ENCODE measurements at places on chromosomes 7 and 10.

GRCh38 chr7:111527545-111527944, 34.7 kb downstream of the IMMP2L start:
- no peak for DNase-seq

DNA sequence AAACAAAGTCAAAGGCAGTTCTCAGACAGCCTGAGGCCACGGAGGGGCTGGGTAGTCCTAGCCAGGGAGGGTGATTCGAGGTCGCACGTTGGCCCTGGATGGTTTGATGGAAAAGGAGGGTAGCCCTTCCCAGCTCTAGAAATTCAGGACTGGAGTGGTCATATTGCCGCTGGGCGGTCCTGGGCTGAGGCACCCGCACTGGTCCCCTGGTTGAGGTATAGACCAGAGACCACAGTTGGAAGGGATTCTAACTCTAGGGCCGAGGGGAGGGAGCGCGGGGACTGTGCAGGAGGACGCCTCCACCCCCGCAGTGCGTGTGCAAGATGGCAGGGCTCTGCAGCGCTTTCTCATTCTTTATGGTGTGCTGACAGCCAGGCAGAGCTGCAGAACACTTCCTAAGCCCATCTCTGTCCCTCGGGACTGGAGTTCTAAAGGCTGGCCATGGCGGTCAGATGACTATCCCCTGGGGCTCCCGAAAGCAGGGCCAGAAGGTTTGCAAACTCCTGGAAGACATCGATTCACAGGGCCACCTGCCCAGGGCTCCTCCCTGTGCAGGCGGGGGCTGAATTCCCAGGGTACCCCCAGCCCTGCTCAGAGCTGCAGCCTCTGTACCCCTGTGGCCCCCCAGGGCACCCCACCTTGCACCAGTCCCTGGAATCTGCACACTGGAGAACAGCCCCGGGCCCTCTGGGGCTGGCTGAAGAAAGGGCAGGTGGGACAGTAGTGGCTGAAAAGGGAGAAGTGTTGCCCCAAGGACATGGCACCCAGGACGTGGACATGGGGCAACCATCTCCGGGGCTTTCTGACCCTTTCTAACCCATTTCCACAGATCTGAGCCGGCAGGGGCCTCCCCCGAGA, 51.0 kb upstream of the ELN start:
- DNase-seq, result no peak

DNA sequence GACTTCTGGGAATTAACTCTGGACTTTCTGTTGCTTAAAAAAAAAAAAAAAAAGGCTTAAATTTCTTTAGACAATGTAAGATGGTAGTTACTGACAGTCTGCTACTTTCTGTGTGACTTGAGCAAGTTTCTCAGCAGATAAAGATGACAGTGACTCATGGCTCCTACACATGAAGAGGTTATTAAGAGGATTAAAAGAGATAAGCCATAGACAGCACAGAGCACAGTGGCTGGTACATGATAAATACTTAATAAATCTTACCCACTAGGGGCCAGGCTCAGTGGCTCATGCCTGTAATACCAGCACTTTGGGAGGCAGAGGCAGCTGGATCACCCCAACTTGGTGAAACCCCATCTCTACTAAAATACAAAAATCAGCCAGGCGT, 174.8 kb downstream of the JAZF1 start:
- DNase-seq, result peak; percentile 84

DNA sequence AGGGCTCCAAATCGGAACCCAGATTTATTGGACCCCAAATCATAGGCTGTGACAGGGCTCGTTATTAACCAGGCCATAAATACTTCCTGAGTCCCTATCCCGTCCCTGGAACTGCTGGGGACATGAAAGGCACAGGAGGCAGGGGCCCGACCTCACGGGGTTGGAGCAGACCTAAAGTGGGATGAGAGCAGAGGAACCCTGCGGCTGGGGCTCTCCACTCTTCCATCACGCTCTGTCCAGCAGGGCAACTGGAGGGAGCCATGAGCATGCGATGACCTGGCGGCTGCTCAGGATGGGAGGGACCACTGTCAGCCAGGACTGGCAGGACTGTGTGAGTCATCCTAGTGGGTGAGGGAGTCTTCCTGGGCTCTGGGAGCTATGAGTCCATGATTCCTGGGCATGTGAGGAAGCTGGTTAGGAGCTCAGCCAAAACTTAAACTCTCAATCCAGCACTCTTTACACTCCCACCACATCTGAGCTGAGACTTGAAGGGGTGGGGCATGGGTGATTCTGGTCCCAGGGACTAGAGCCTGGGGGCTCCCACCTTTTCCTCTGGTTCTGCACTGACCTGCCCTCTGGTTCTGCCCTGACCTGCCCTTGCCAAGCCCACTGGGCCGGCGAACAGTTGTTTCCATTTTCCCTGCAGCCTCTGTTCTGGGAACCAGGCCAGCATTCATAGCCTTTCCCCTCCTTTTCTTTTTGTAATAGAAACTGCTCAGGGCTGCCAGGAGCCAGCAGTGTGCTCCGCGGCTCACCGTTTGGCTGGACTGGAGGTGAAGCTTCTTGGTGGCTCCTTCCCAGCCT, 47.1 kb downstream of the SYPL1 start:
- DNase-seq, result no peak

DNA sequence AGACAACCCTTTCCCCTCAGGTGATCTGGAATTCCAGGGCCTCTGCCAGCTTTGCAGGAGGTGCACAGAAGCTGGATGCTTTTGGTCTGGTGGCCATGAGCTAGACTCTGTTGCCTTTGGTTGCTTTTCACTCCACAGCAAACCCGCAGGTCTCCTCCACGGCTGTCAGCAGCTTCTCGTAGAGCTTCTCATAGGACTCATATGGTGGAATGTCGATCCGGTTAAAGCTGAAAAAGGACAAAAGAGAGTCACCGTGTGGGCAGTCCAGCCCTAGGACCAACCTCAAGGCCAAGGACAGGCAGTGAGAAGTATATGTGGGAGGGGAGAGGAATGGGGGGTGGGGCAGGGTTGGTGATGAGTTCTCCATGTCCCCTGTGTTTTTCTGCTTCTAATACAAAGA, 113.5 kb downstream of the SMURF1 start:
- no peak for DNase-seq

GRCh38 chr10:23452033-23452655, 13.3 kb downstream of the OTUD1 start:
- DNase-seq, result no peak

DNA sequence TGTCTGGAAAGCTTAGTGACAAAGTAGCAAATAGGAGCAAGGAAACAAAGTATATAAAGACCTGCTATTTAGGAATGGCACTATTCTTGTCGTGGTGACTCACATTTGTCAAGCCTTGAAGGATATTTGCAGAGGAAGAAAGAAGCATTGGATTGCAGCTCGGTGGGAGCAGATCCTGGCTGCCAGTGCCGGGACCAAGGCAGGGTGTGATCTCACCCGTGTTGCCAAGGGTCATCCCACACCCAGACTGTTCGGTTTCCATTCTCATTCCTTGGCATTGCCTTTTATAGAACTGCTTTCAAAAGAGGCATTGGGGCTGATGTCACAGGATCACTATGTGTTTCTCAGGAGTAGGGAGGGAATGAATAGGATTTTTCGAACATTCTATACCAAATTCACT, 176.2 kb downstream of the GALNT17 start:
- DNase-seq, result no peak

DNA sequence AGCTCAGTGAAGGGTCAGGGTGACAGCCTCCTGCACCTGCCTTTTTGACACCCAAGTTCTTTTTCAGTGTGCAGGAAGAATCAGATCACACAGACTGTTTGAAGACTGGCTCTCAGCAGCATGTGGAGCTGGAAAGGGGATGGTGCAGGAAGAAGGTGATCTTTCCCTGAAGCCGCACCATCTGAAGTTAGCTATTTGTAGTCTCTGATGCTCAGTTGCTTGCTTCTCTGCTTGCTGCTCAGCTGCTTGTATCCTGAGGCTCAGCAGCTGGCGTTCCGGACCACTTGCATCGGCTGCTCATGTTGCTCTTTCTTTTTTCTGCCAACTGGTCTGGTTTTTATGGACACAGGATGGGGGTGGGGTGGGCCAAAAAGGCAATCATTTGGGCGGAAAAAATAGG, 15.8 kb upstream of the DNMBP start:
- DNase-seq, result no peak

DNA sequence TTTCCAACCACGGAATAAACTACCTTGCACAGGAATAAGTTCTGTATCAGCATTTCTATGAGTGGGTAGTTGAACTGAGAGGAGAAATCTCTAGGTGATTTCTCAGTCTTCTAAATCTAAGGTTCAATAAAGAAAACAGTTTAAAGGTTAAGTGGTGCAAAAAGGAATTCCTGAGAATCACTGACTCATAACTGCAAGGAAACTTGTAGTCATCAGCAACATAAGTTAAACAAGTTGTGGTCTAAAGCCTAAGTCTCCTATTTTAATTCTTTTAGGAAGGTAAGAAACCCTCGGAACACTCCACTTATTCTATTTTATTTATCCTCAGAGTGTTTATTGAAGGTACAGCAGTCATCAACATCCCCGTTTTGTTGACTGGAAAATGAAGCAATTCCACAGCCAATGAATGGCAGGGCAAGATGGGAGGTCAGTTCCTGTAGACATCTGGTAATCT, 92.4 kb upstream of the PIK3CG start:
- DNase-seq, result no peak

GRCh38 chr10:21885940-21886339, 117.6 kb downstream of the DNAJC1 start:
- DNase-seq, result no peak

GRCh38 chr10:101777619-101778145, 1.8 kb upstream of the FGF8 start:
- no peak for DNase-seq

DNA sequence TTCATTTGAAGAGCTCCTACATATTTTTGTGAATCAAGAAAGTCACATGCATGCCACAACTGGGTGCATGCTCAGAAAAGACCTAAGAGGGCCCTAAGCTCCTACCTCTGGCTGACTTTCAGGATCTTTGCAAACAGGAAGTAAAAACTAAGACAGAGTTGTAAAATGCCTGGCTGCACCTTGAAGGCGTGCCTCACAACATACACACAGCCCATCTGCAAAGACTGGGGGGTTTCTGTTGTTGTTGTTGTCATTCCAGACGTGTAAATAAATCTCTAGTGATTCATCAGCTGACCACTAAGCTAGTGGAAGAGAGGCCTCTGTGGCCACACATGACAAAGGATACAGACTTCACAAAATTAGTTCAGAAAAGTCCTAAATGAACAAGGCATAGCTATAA, 31.8 kb downstream of the SMURF1 start:
- DNase-seq, result no peak

DNA sequence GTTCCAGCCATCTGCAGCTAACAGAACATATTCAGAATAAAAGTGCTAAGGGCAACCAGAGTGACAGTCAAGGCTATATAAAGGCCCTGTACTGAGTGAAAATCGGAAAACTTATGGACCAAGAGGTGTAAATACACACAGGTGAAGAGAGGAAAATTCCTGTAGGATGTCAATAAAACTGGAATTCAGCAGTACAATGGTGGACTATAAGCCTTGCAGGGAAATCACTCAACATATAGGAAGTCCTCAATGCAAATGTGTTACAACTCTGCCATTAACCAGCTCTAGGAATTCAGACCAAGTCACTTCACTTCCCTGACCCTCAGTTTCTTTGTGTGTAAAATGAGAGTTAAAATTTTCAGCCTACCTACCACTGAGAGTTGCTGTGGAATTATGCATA, 7.7 kb downstream of the USP6NL start:
- no peak for DNase-seq

DNA sequence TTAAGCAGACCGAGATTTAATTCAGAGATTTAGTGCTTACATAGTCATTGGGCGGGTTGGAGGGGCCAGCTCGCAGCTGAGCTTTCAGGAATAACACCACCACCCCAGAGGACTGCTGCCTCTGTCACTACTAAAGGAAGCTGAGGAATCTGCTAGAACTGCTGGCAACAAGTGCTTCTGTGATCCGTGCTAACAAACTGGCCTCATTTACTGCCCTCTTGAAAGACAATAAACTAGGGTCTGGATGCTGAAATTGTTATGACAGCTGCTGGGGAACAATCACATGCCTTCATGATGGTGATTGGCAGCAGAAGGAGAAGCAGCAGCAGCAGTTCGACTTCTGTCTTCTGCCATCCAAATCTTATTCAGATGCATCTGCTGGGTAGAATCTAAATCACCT, 285.5 kb upstream of the TAC1 start:
- no peak for DNase-seq

GRCh38 chr7:17132726-17133125, 165.7 kb upstream of the AHR start:
- DNase-seq, result no peak

GRCh38 chr10:75403144-75403938, 1.8 kb upstream of the ZNF503 start:
- DNase-seq, result no peak

GRCh38 chr10:46068117-46068516, 22.0 kb upstream of the MSMB start:
- DNase-seq, result no peak

- no peak for DNase-seq
Measured at GRCh38 chr10:30738416-30738815, 108.9 kb upstream of the LYZL2 start.

DNA sequence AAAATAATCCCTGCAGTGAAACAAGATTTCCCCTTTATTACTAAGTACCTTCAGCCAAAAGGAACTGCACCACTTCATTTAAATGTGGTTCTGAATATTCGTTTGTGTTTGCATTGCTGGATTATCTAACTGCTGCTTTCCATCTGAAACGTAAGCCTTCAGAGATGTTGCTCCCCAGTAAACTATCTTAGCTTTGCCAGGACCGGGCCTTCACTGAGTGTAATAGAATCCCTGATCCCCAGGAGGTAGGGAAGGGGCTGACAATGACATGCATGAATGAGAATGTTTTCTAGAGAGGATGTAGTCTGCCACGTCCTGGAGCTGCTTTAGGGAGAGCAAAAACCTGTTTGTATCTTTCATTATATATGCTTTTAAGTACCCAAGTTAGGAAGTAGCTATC, 19.5 kb upstream of the INSYN2A start:
- DNase-seq, result no peak

DNA sequence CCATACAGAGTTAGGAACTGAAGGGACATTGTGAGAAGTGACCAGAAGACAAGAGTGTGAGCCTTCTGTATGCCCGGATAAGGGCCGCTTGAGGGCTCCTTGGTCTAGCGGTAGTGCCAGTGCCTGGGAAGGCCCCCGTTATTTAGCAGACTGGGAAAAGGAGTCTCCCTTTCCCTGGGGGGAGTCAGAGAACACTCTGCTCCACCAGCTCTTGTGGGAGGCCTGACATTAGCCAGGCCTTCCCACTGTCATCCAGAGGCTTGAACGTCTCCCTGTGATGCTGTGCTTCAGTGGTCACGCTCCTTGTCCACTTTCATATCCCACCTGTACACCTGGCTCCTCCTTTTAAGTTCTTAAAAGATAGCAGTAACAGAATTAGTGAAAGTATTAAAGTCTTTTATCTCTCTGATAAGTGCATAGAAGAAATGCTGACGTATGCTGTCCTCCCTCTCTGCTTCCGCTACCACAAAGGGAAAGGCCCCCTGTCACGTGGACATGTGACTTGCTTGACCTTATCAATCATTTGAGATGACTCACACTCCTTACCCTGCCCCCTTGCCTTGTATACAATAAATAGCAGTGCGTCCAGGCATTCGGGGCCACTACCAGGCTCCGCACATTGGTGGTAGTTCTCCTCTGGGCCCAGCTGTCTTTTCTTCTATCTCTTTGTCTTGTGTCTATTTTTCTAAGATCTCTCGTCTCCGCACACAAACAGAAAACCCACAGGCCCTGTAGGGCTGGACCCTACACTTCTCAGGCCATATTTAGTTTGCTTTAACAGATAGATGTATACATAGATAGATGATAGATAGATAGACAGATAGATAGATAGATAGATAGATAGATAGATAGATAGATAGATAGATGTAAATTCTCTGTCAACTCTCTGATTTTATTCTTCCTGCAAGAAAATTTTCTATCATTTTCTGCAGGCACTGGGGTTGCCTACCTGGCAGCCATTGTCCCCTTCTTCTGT, 131.5 kb upstream of the JCAD start:
- peak; percentile 81 for DNase-seq

GRCh38 chr10:29443745-29444523, 155.1 kb downstream of the LYZL1 start:
- DNase-seq, result peak; percentile 30

Data from hematopoietic multipotent progenitor cell treated with erythropoietin and hydrocortisone succinate and interleukin-3 and kit ligand, for 6 days (in vitro differentiated cells).